ENCODE measurements at places on chromosomes 2 and 18. TPM values are rescaled to one million over a fixed set of nuclear protein-coding genes. Genes with fewer than 3 reads are reported as not detected.

The LRP1B gene
- 7.6 TPM for total RNA-seq

DNA sequence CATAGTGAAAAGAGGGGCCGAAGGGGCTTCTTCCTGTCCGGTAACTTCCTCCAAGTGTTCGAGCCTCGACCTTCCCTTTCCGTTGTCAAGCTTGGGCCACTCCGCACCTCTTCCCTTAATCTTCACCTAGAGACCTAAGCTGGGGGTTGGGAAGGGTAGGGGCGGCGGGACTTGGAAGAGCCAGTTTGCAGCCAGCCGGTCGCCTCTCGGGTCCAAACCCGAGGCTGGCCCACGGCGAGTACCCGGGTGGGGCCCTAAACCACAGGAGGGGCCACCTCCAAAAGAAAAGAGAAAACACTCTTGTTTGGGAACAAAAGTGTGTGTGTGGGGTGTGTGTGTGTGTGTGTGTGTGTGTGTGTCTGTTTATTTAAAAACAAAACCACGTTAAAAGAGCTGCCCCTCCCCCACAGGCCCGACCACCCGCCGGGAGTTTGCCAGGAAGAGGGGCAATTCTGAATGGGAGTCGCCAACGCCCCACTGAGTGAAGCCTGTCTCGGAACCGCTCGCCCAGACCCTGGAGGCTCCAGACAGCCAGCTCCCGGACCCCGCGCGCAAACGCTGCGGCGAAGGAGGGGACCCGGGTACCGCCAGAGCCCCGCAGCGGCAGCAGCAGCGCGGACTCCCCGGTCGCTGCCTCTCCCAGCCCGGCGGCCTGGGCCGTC, 488 bp upstream of the RHOB start:
- no peak for DNase-seq

The HOXD12 gene
- total RNA-seq: not detected

The C2orf78 gene
- total RNA-seq: not detected

DNA sequence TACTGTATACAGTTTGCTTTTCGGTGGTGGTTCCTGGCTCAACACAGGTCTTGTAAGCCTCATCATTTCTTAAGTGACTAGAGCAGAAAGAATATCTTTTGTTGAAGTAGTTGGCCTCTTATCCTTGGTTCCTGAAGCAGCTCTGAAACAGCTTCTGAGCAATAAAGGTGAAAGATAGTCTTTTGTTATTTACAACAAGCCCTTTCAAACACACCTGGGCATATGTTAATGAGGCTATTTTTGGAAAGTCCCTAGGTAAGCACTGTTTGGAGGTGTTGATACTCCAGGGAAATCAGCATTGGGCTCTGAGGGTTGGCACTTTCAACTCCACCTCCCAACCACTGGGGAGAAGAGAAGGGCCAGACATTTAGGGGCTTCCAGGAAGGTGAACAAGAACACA, 211.0 kb downstream of the MCFD2 start:
- no peak for DNase-seq

- DNase-seq: no peak
Measured at GRCh38 chr2:43105586-43106558, 120.5 kb downstream of the ZFP36L2 start.

DNA sequence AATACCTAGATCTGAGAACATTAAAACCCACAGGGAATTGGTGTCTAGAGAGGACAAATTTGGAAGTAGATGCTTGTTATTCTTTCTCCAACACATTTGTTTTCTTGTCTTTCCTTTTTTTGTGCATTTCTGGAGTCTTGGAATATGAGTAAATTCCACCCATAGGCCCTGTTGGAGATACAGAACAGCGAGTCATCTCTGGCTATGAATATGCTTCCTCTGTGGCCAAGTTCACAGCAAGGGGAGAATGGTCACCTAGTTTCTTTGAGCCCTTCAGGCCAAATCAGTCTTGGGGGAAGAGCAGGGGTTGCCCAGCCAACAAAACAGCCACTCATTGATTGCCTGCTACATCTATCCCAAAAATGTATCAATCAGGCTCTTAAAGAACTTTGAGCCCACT, 31.3 kb downstream of the SP140L start:
- DNase-seq: no peak

DNA sequence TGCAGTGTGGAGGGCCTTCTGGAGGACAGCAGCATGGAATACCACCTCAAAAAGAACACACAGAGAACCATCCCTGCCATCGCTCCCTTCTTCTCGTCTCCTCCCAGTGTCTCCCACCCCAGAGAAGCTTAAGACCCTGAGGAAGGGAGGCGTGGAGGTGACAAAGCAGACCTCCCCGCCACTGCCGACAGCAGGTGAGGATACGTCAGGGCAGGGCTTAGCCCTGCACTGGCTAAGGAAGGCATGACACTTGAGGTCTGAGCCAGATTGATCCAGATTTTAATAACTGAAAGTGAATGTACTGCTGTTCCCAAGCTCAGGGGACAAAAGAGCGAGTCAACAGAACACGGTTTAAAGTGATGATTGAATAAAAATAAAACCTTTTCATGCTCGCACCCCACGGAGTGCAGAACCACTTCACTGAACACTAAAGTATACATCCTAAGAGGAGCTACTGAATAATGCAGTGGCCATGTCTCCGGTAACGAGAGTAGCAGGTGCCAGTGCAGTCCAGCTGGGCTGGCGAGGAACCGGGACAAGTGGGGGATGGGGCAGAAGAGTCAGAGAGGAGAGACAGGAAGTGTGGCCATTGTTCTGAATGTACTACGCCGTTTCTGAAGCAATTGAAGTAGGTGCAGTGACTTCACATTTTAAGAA, 391.0 kb downstream of the CDH2 start:
- no peak for DNase-seq

The EIF5B gene
- 78.1 TPM for total RNA-seq

GRCh38 chr2:128623776-128624761, 305.4 kb upstream of the HS6ST1 start:
- no peak for DNase-seq

The CYP26B1 gene
- 14.4 TPM for total RNA-seq

- no peak for DNase-seq
Measured at GRCh38 chr2:173999724-174000123, 34.6 kb upstream of the SP3 start.

The NBAS gene
- total RNA-seq: 57.7 TPM

- DNase-seq: no peak
Measured at GRCh38 chr18:69981948-69982347, 34.3 kb upstream of the CD226 start.

DNA sequence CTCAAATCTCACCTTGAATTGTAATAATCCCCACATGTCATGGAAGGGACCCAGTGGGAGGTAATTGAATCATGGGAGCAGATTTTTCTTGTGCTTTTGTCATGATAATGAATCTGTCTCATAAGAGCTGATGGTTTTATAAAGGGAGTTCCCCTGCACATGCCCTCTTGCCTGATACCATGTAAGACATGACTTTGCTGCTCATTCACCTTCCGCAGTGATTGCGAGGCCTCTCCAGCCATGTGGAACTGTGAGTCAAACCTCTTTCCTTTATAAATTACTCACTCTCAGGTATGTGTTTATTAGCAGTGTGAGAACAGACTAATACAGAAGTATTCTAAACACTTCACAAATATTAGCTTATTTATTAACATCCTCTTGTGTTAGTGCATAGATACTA, 516.7 kb downstream of the LRRTM4 start:
- no peak for DNase-seq

DNA sequence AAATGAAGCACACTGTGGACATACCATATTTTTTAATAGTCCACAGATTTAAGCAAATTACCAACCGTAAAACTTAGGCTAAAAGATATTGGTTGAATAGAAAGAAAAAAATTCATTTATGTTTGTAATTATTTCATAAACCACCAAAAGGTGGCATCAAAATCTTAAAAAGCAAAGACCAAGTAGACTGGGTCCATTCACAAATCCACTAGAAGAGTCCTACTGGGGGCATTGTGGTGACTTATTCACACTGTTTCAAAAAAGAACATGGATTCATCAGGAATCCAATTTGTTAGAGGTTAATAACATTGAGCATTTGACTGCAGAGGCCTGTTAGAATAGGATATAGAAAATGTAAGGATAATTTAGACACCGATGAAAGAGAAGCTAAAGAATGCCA, 194.9 kb upstream of the KYNU start:
- no peak for DNase-seq

The PDCD1 gene
- 4.8 TPM for total RNA-seq

DNA sequence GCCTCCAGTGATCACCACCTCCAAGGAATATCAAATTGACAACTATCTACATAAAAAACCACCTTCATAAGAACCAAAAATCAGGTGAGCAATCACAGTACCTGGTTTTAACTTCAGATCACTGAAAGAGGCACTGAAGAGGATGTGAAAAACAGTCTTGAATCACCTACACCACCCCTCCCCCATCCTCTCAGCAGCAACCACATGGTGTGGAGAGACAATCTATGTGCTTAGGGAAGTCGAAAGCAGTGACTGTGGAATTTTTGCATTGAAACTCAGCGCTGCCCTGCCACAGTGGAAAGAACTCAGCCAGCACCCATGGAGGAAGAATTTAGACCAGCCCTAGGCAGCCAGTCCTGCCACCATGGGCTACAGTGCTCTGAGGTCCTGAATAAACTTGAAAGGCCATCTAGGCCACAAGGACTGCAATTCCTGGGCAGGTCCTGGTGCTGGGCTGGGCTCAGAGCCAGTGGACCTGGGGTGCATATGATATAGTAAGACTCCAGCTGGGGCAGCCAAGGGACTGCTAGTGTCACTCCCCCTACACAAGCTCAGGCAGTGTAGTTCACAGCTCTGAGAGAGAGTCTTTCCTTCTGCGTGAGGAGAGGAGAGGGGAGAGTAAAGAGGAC, 75.6 kb downstream of the ATL2 start:
- no peak for DNase-seq

DNA sequence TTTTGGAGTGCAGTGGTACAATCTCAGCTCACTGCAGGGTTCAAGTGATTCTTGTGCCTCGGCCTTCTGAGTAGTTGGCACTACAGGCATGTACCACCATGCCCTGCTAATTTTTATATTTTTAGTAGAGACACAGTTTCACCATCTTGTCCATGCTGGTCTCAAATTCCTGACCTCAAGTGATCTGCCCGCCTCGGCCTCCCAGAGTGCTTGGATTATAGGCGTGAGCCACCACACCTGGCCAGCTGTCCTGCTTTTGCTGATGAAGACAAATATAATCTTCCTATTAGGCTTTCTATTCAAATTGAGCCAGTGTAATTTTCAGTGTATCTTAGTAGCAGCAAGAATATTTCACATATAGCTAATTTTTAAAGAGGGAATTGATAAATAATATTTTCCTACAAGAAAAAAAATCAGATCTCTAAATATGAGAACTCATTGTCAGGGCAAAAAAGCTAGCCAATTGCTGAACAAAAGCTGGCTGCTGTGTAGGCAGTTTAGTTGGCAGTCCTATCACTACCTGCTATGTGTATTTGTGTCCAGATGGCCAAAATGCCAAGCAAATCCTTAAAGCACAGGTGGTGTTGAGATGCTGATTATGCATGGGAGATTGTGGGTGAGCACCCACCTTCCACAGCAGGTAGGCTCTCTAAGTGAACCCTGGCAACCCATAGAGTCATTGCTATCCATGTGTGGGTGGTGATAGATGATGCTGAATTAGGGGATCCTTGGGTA, 60.8 kb upstream of the STAM2 start:
- DNase-seq: no peak

DNA sequence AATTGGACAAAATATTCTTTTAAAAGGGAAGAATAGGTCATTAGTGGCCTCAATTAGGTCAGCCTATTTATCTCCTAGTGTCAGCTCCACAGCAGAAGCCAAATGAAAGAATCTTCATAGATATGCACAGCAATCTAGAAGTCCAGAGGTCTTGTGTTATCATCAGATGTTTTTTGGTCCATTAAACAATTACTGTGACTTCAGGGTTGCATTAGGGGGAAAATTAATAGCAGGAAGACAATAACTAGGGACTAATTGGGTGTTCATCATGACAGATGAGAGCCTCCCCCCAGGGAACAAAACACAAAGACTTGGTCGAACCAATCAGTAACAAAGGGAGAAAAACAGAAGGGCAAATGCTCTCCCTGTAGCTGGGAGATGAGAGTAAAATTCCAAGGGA, 264.7 kb downstream of the PTH2R start:
- DNase-seq: no peak

DNA sequence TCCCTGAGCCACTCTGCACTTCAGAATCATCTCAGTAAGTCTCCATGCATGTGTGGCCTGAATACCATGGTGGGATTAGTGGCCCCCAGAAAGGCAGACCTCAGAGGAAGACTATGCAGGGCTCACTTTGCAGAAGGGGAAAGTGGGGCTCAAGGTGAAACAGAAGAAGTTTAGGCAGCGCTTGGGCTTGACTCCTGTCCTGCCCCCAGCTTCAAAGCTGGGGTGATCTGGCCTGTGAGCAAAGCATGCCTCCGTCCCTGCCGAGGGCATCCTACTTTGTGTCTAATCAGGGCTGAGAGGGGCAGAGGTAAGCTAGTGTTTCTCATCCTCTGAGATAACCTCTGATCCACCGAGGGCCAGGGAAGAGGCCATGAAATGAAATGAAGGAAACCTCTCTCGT, 7.9 kb downstream of the CAPN13 start:
- DNase-seq: no peak

DNA sequence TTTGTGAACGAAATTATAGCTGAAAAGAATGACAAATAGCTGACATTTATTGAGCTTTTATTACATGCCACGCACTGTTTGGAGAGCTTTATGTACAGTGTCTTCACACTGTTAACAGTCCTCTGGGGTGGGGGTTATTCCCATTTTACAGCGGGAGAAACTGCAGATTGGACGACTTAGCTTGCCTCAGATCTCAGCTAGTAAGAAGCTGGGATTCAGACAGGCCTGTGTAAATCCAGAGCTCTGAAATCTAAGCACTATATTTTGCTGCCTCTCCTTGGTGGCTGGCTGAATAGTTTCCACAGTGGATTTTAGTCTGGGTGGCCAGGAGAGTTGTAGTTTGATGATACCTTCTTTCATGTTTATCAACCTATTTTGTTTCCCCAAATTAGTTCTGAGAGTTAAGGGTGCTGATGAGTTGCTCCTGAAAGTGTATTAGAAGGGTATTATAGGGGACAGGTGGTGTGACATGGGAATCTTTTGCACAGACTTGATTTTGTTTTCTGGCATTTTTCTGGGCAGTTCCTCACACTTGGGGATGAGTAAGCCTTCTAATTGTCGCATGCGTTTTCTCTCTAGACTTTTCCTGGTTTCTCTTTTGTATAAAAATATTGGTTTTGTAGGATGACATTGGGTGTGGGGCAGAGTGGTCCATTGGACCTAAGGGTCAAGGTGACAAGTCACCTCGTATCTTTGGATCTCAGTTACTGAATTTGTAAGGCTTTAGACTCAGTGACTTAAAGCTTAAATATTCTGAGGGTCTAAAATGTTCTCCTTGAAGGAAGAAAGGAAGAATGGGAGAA, 1.5 kb downstream of the ACSL3 start:
- DNase-seq: no peak

The SERPINE2 gene
- total RNA-seq: 34.0 TPM

All from omental fat pad (tissue), 4 donors.